Stimulated activated CD8-positive, alpha-beta memory T cell treated with anti-CD3 and anti-CD28 coated beads, Interleukin-2, amount 100 ng/mL, for 48 hours (primary cell): ENCODE measurements at places on chromosomes 3 and 15.

DNA sequence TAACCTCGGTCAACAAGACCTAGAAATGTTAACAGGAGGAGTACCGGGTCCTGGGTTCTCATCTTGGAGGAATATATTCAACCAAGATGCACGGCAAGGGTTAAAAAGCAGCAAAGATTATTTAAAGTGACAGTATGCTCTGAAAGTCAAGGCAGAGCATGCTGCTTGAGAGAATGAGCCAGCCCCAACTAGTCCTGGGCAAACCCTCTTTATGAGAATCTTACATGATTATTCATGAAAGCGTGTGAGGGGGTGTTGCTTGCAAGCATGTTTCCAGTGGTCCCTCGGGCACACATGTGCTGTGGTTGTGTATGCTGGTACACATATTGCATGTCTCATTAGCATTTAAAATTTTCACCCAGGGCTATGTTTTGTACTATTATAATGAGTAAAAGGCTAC, 1445.6 kb downstream of the SI start:
- DNase-seq: no peak

- DNase-seq: no peak
Measured at GRCh38 chr15:39869254-39869653, 50.8 kb downstream of the GPR176 start.

- DNase-seq: no peak
Measured at GRCh38 chr3:47113669-47114365, 50.1 kb downstream of the SETD2 start.

DNA sequence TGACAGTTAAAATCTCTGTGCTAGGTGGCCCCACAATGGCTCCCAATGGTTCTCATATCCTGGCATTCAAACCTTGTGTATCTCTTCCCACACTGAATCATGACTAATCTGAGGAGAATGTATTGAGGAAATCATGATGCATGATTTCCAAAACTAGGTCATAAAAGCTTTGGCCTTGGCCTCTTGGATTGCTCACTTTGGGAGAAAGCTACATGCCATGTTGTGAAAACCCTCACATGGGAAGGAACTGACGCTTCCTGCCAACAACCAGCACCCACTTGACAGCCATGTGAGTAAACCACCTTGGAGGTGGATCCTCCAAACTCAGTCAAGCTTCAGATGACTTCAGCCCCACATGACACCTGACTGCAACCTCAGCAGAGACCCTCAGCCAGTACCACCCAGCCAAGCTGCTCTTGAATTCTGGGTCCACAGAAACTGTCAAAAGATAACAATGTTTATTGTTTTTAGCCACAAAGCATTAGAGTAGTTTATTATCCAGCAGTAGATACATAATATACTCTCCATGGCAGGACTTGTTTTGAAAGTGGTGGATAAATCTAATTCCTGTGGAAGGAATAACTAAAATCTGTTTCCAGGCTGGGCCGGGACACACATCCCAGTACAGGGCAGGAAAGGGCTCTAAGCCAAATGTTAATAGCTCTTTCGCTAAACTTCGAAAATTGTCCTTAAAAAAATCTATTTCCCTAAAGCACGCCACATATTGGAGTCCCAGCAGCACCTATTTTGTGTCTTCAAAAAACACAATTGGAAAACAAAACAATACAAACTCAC, 1.0 kb upstream of the ZNF620 start:
- DNase-seq: no peak

DNA sequence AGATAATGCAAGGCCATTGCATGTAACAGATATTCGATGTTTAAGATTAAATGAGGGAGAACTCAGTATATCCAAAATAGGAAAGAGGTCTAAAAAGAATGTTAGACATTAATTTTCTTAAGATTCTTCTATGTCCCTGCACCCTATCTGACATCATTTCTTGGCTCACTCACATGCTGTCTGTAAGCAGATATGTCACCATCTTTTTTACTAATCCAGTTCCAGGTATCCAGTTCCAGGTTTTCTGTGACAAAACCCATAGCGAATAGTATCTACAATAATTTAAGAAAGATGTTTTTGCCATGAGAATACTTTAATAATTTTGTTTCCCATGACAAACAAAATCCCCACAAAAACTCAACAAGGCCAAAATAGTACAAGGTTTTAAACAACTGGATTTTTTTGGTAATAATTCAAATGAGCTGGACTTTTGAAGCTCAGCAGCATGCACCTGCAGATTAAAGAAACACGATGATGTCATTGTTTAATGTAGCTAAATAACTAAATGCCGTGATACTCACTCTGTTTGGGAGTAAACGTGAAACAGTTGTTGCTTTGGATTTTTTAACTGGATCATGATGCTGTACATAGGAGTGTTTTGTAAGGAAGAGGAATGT, 867.6 kb downstream of the EPHA3 start:
- no peak for DNase-seq

DNA sequence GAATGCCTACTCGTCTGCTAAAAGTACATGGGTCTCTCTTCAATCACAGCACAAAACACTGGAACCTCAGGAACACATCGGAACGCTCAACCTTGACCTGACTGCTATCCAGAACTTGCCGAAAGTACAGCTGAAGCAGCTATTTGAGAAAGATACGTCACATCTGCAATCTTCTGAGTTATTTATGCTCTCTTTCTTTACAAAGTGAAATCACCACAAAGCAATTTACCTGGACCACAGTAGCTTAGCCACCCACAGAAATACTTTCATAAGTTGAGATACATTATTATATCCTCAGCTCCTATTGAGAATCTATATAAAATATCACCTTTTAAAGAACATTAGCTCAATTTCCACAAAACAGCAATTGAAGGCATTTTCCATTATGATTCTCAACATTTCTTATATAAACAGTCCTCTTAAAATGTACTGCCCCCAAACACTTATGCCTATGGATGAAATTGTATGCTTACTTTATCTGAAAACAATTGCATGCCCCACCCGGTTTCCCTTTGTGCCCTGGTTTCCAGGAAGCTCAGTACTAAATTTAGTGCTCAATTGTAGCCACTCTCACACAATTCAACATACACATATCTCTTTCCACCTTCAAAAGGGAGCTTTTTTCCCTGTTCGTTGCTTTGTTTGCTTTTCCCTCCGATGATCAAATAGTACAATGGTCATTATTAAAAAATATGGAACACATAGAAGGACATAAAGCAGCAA, 31.8 kb downstream of the HEG1 start:
- no peak for DNase-seq
